Stimulated activated CD8-positive, alpha-beta memory T cell treated with anti-CD3 and anti-CD28 coated beads, Interleukin-7, amount 100 ng/mL, for 24 hours (primary cell): ENCODE measurements at places on chromosomes 1 and 21.
A peak's percentile ranks its signal among the peaks of the same experiment; 100 is the strongest.

GRCh38 chr1:9601942-9602793 lies 13.5 kb downstream of the TMEM201 start:
- no peak for DNase-seq

DNA sequence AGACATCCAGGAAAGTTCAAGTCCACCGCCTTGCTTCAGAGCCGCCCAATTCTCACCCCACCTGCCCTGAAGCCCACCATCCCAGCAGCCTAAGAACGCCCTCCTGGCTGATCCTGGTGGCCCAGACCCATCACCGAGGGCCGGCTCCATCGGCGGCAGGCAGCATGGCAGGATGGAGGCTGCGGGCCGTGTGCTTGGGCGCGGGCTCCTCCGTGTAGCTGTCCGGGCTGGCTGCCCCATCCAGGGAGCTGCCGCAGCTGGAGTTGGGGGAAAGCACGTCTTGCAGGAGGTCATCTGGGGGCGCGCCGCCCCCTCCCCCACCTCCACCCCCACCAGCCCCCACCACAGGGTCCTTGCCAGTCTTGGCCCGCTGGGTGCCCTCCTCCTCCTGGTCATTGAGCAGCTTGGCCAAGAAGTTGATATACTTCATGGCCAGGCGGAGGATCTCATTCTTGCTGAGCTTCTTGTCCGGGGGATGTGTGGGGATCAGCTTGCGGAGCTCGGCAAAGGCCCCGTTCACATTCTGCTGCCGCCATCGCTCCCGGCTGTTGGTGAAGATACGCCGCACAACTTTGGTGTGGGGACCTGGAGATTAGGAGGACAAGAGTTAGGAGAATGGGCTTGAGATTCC lies 12.3 kb downstream of the TAL1 start:
- DNase-seq = no peak

DNA sequence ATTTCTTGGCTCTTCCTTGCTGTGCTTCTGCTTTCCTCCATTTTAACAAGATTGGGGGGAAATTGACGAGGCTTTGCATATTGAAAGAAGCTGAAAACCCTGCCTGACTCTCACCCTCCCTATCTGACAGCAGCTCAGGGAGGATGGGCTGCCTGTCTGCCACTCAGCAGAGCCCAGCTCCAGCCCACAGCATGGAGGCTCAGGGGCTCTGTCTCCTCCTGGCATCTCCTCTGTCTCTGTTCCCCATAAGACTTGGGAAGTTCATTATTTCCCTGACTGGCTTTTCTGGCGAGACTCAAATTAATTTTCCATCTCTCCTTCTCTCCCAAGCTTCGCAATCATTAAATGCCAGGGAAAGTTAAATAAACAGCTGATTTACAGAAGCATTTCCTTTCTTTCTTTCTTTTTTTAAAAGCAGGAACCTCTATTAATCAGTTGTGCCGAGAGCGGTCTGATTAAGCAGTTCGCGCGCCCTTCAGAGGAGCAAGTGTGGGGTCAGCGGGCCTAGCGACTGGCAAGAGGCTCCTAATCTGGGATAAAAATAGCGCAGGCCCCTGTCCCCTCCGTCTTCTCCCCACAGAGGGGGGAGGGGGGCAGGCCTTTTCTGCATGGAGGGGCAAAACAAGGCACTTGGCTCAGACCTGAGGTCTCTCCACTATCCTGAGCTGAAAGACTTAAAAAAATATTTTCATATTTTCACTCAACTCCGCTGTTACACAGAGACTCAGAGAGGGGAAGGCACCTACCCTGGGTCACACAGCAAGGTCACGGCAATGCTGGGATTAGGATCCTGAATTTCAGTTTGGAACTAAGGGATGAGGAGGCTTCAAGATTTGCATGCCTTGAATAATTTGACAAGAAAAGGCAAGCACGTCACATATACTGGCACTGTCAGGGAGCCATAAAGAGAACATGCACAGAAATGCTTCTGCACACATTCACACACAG lies 170.4 kb downstream of the ACTL8 start:
- no peak for DNase-seq

DNA sequence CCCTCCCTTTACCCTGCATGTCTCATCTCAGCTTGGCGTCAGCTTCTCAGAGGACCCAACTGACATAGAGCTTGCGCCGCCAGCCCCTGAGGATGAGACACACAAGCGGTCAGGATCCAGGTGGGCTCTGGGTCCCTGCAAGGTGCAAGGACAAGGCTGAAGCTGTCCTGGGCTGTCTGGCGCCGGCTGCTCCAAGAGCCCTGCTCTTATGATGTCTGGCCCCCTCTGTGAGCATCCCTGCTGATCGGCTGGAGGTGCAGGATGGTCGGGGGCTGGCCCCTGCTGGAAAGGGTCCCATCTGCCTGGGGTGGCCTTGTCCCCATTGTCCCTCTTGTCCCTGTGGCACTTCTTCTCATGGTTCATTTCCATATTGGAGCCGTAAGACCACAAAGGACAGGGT lies 479.0 kb downstream of the NPHP4 start:
- DNase-seq = no peak

- no peak for DNase-seq
These were observed 59.2 kb upstream of the ATP5PO start for GRCh38 chr21:33974513-33975468.

DNA sequence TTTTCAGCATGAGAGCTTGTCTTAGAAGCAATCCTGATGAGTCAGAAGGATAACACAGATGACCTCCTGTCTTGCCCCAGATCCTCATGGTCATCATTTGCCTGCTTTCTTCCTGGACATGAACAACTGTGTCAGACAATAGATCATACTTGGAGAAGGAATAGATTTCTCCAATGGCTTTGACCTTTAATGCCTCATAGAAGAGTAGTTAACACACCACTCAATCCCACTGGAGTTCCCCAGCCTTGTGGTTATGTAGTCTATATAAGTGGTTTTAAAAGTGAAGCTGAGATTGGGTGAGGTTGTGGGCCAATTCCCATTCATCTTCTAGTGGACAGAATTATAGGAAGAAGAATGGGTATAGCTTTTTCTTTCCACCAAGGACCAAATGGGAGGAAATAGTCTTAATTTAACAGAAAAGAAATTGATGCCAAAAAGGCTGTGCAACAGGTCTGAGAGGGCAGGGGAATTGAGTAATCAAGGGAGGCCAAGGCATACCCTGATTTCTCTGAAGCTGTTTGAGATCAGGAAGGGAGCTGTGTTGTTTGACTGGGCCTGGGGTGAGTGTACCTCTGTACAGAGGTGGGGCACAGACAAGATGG lies 14.4 kb downstream of the PRCC start:
- DNase-seq = no peak

- DNase-seq = no peak
These were observed 16.9 kb downstream of the SELL start for GRCh38 chr1:169694304-169695075.

DNA sequence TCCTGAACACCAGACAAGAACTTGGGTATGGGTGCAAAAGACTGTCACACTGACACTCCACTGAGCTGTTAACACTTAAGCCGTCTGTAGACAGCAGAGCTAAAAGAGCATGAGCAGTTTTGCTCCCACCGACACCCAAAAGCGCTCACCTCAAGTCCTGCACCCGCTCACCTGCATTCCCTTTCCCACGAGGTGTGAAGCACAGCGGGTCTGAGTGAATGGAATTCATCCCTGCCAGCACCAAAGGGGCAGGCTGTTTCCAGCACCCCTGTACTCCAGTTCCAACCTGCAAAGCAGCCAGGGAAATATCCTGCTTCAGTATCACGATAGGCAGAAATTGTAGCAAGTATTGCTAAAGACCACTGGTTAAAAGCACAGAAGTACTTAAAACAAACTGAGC lies 28.8 kb downstream of the KRTAP21-3 start:
- DNase-seq = no peak

DNA sequence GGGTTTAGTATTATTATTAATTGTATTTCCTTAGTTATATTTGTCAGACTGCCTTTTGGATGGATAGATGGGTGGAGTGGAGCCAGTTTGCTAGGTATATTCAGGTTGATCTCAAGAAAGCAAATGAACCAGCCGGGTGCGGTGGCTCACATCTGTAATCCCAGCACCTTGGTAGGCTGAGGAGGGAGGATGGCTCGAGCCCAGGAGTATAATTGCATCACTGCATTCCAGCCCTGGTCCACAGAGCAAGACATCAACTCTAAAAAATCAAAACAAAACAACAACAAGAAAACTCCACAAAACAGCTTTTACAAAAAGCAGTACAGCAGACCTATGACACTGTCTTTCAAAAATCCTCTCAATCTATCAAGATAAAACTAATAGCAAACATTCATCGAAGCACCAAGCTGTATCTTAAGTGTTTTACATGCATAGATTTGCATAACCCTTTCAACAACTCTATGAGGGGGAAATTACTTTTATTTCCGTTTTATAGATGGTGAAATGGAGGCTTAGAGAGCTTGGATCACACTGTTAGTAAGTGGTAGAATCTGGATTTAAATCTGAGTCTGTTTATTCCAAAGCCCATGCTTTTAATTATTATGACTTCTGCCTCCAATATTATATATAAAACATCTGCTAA lies 25.5 kb downstream of the KMO start:
- no peak for DNase-seq

GRCh38 chr1:29197590-29197924 lies 15.9 kb upstream of the SRSF4 start:
- no peak for DNase-seq

DNA sequence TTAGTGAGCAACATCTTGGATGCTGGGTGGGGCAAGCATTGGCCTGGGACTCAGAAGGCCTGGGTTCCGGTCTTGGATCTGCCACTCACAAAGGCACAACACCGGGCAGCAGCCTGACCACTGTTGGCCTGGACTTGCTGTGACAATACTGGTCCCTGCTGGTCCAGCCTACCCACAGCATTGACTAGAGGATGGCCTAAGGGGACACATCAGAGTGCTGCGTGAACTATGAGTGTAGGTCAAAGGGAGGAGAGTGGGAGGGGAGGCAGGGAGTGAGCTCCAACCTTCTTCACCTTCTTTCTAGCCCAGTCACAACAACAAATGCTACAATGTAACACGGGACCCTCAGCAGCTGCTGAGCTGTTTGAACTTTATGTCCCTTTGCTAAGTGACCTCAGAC lies 31.1 kb downstream of the TMEM50A start:
- no peak for DNase-seq

GRCh38 chr1:244324176-244324883 lies 127.4 kb downstream of the ADSS2 start:
- no peak for DNase-seq

GRCh38 chr1:235919833-235920441 lies 53.2 kb upstream of the LYST start:
- DNase-seq = no peak

- DNase-seq = no peak
These were observed 71.2 kb downstream of the DPYD start for GRCh38 chr1:97849345-97850340.

- DNase-seq = no peak
These were observed 1217.8 kb upstream of the ADGRL2 start for GRCh38 chr1:80582980-80583379.

GRCh38 chr1:156281281-156281680 lies 1.3 kb downstream of the SMG5 start:
- DNase-seq = peak; percentile 11

DNA sequence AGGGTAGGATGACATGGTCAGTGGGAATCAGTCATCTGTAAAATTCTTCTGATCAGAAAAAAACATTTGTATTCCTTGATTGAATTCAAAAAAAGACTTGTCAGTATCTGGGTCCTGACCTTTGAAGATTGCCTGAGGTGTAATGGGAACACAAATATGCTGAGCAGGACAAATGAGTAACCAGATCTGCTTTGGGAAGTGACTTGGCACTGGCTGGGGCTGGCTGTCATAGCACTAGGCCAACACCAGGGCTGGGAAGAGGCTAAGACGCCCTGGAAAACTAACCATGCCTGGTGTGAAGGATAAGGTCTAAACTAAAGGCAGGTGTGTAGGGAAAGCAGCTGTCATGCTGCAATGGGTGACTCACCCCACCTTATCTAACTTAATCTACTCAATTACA lies 452.9 kb upstream of the BEND5 start:
- no peak for DNase-seq

GRCh38 chr1:27668808-27669723 lies 2.9 kb downstream of the IFI6 start:
- DNase-seq = peak; percentile 82

- no peak for DNase-seq
These were observed 14.1 kb upstream of the CNTN2 start for GRCh38 chr1:205028924-205029323.

- no peak for DNase-seq
These were observed 11.1 kb upstream of the GJB5 start for GRCh38 chr1:34743775-34744174.

- DNase-seq = no peak
These were observed 17.5 kb downstream of the TAL1 start for GRCh38 chr1:47214549-47214948.

- no peak for DNase-seq
These were observed 49.7 kb downstream of the PBX1 start for GRCh38 chr1:164608651-164609057.

DNA sequence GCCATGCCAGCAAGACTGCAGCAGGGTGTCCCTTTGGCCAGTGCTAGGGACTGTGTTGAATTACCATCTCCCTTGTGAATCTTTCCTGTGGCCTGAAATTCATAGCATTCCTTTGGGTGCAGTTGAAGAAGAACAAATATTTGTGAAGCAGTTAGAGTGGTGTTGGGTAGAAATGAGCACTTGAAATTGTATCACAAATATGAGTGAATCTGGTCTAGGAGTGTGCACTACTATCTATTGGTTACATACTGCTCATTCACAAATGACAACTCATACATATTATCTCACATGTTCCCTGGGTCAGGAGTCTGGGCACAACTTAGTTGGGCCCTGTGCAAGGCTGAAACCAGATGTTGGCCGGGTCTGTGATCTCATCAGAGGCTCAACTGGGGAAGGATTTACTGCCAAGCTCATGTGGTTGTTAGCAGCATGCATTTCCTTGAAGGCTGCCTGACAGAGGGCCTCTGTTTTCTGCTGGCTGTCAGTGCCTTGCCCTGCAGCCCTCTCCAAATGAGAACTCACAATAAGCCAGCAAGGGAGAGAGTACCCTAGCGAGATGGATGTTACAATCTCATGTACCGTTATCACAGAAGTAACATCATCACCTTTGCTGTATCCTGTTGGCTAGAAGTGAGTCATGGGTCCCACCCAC lies 23.8 kb downstream of the AJAP1 start:
- DNase-seq = no peak

DNA sequence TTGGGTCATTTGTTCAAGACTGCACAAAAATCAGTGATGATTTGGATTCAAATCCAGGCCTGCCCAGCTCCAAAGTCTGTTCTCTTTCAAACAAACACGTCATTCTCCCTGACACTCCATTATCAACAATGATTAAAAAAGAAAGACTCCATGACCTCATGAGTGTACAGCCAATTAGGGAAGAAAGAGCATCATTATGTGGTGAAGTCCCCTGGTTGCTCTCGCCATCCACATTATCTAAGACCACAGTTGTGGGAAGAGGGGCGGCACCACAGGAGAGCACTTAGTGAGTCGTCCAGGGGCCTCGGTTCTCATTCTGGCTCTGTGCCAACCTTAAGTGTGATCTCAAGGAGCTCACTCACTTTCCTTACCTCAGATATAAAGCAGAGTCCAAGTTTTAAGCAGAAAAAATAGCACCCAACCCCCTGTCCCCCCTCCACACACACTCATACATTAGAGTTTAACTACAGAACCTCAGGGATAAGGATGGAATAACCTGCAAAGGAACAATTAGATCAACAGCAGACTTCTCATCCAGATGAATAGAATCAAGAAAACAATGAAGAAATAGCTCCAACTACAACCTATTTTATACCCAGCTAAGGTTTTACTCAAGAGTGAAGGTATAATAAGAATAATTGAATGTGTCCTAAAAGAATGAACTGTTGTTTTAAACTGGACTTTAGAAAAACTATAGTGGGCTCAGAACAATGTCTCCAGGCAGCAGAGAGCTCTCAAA lies 47.8 kb downstream of the COL6A1 start:
- DNase-seq = no peak

- DNase-seq = no peak
These were observed 535.5 kb downstream of the PTPRC start for GRCh38 chr1:199174336-199174735.

- DNase-seq = no peak
These were observed 779 bp downstream of the SON start for GRCh38 chr21:33543505-33544129.
